ENCODE measurements at places on chromosomes 5 and 9.

DNA sequence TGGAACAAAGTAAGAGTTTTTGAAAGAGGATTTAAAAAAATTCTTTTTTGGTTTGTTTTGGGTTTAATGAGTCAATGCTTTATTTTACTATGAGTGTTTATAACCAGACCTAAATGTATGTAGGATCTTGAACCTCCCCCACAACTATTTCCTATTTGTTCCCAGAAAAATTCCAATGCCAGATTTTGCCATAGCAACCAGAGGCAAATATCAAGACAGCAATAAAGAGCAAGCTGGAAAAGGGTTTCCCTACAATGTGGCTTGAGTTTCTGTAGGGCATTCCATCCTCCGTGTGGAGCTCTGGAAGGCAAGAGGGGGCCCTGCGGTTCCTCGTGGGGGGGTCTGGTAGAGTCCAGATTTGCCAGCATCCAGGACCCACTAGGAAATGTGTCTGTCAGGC is 27.8 kb upstream of the GDNF start:
- no peak for DNase-seq

DNA sequence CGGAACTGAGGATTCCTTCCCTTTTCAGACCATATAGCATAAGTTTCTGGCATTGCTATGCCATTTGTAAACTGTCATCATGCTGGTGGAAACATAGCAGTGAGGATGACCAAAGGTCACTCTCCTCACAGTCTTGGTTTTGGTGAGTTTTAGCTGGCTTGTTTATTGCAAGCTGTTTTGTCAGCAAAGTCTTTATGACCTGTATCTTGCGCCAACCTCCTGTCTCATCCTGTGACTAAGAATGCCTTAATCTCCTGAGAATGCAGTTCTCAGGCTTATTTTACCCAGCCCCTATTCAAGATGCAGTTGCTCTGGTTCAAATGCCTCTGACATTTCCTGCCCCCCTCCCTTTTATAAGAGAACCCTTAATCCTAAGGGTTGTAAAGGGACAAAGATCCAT is 26.7 kb upstream of the GRIA1 start:
- DNase-seq: no peak

DNA sequence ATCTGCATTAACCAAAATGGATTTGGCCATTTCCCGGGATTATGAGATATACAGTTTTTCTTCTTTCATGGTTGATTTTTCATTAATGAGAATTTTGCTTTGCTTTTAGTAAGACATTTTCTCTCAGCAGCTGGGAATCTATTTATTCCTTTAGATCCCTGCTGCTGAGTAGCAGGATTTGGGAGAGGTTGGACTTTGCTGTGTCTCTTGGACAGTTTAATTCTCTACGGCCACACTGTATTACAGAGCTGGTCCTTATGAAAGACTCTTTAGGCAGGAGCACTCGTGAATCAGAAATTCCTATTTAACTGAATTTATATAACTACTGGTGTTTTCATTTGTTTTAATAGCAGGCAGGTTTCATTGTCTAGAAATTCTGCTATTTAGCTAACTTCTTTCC is 1.6 kb downstream of the UNC13B start:
- no peak for DNase-seq

- no peak for DNase-seq
These were observed 303.6 kb upstream of the CLINT1 start for GRCh38 chr5:158162479-158163034.

DNA sequence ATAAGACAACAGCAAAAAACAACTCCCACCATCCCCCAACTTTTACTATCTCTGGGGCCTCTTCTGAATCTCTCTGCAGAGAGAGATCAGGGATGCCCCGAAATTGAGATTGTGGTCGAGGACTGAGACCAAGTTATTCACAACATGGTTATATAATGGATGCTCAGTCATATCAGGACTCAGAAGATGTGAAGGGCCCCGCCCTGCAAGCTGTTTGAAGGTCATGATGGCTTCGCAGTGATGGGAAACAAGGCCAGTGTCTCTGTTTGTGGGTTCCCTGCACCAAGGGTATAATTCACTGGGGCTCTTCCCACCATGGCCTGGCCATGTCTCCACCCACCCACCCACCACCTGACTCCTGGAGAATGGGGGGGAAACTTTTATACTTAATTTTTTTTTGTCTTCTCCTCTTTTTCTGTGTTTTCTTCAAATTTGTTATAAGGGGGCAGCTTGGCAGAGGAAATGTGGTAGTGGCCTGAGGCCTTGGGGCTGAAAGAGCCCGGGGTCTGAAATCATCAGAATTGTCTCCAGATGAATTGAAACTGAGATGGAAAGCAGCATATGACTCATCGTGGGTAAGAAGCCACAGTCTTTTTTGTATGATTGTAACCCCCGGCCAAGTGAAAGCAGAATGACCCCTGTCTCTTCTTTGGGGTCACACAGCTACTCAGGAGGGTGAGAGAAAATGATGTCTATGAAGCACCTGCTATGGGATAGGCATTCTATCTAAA is 15.0 kb upstream of the TEX48 start:
- DNase-seq: no peak

DNA sequence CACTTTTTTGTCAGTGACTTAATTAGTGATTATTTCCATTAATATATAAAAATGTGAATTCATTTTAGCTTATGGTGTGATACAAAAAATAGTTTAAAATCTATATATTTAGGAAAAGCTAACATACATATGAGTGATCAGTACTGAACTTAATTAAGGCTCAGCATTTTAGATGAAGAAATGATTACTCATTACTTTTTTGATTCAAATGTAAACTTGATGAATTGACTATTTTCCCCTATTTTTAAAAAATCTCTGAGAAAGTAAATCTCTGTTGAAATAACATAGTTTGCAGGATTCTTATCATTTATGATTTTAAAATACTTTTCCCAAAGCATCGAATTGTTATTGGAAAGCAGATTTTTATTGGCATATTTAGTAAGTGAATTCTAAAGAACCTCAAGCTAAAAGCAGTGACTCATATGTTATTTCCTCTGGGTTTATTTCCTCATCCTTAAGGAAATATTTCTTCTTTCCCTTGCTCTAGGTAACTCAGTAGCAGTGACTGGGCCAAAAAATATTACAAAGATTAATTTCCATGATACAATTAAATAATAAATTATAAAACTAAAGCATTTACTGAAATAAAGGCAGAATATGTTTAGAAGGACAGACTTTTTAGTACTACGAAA is 290.6 kb downstream of the FER start:
- DNase-seq: no peak

DNA sequence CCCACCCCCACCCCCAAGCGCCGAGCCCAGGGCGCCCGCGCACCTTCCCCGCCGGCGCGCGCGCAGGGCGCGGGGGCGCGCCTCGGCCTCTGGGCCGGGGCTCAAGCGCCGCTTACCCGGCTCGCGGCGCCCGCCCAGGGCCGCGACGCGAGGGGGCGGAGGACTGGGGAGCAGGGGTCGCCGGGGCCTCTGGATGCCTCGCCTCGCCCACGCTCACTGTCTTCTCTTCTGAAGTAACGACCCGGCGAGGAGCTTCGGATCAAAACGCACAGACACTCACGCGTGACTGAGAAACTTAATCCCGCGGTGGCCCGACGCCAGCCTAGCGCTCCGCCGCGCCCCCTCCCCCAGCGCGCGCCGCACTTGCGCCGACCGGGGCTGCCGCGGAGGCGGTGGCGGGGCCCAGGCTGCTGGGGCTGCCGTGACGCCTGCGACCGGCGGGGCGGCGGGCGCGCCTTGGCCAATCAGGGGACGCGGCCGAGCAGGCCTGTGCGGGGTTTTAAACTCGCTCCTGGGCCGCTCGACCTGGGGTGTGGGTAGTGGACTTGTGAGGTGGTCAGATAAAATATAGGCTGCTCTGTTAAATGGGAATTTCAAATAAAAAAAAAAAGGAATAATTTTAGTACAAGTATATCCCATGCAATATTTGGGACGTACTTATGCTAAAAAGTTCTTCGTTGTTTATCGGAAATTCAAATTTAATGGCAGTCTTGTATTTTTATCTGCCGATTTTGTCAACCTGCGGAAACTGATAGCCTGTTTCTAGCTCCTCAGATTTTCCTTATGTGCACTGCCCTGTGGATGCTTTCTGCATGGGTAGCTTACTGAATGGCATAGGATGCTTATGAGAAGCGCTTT is at the start of gene MPDZ:
Gene MPDZ, minus strand, starts transcription at position 409 of the 858 bp plus-strand sequence. CDS start 29,377 bp downstream, outside the sequence.
- DNase-seq: peak; percentile 11

DNA sequence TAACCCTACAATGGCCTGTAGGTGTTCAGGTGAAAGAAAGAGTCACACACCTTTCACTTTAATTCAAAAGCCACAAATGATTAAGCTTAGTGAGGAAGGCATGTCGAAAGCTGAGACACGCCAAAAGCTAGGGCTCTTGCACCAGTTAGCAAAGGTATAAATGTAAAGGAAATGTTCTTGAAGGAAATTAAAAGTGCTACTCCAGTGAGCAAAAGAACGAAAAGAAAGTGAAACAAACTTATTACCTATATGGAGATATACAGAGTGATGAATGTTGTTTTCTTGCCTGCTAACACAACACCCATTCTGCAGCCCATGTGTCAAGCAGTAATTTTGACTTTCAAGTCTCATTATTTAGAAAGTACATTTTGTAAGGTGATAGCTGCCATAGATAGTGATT is 254.2 kb upstream of the SLC24A2 start:
- DNase-seq: no peak

GRCh38 chr9:21287280-21287679 is 17.8 kb downstream of the IFNA5 start:
- no peak for DNase-seq

DNA sequence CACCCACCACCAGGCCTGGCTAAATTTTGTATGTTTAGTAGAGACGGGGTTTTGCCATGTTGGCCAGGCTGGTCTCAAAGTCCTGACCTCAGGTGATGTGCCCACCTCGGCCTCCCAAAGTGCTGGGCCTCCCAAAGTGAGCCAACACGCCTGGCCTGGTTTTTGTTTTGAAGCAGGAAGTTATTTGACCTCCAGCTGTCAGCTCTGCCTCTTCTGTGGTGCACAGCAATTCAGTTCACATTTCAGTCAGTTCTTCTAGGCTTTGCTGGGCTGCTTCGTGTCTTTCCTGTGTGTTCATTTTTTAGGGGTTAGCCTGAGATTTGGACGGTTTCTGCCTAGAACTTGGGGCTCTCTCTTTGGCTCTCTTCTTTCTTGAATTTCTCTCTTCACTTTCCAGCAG is 8.9 kb downstream of the LCN1 start:
- no peak for DNase-seq
